Adipose tissue (tissue), 3 donors: ENCODE measurements at places on chromosomes 3 and 15. TPM values are rescaled to one million over a fixed set of nuclear protein-coding genes. Genes with fewer than 3 reads are reported as not detected.

The PLCB2 gene
- polyA plus RNA-seq = 12.7 TPM

The IQCF2 gene
- not detected for polyA plus RNA-seq

The FHIT gene
- 3.1 TPM for polyA plus RNA-seq

The DUT gene
- polyA plus RNA-seq = 31.8 TPM

The NAALADL2 gene
- polyA plus RNA-seq = 2.1 TPM

The CRTAP gene
- 268 TPM for polyA plus RNA-seq

The RPP25 gene
- polyA plus RNA-seq = 3.4 TPM

The LRRIQ4 gene
- not detected for polyA plus RNA-seq
